Placental epithelial cell (primary cell): ENCODE measurements at places on chromosomes 11 and 22. TPM values are rescaled to one million over a fixed set of nuclear protein-coding genes. Genes with fewer than 3 reads are reported as not detected.

Gene STK33
- total RNA-seq = under 0.01 TPM in 1 of 2 replicates, not detected in the other

Gene KCNJ11
- under 0.01 TPM in 1 of 2 replicates, not detected in the other for total RNA-seq

Gene CCDC116
- total RNA-seq = 0.11 and 0.79 TPM in 2 replicates

Gene CECR2
- not detected in 2 replicates for total RNA-seq

Gene MYO18B
- under 0.01 TPM in 1 of 2 replicates, not detected in the other for total RNA-seq
